ENCODE measurements at places on chromosomes 1 and 21.

GRCh38 chr21:39796466-39796865 is 51.5 kb downstream of the IGSF5 start:
- DNase-seq, result no peak

DNA sequence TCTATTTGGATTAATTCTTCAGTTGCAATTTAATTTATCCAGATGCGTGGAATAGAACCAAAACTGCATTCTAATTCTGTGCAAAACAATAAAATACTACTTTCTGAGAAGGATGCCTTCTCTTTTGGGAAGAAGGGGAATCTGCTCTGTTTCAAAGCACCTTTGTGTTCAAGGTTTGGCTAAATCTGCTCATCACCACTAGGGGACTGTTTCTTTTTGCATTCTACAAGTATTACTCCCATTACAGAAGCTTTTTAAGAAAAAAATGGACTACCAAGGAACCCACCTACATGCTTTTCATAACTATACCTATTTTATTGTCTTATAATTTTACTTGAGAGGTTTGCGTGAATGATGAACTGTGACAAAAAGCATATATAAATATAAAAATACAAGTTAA is 18.2 kb downstream of the MRPS6 start:
- no peak for DNase-seq

DNA sequence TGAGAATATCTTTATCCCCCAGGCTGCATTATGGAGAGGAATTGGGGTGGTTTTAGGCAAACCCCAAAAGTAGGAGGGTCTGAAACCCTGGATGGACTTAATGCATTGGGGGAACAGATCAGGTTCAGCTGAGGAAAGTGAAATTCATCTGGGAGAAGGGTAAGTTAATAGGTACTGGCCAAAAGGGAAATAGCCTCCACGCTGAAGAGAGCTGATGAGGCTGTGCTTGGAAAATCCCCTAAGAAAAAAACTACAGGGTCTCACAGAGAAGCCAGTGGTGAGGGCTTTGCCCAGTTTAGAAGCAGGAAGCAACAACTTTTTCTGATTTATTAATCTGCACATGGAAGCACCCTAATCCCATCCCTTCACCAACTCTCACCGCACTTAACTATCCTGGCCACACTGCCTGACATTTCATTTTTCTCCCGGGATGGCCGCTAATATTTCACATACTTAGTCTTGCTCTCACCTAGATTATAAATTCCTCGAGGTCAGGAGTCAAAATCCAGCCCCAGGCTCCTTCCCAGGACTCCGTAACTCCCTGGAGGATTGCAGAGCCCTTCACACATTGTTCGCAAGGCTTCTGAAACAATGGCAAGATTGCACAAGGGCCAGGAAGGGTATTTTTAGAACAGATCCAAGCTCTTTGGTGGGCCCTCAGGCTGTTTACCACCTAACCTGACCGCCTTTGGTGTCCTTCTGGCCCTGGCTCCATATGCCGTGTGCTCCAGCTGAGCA is 60.9 kb upstream of the TARBP1 start:
- no peak for DNase-seq

DNA sequence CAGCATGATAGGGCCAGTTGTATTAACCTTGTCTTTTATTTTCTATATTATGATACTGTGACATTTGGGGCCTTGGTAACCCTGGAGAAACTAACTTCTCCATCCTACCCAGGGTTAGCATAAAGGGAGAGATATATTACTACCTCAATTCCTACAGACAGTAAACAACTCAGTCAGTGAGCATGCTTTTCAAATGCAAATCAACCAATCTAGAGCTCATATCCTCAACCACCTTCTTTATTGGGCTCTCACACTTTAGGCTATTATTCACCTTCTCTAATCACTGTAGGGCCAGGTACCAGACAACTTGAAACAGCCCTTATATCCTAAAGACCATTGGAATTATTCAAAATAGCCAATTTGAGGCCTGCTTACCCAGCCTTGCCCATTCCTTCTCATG is 477.6 kb downstream of the PTPRC start:
- DNase-seq, result no peak

GRCh38 chr1:32539584-32540571 is 651 bp downstream of the ZBTB8A start:
- DNase-seq, result no peak

- no peak for DNase-seq
Measured at GRCh38 chr1:209607102-209607794, 23.7 kb downstream of the CAMK1G start.

DNA sequence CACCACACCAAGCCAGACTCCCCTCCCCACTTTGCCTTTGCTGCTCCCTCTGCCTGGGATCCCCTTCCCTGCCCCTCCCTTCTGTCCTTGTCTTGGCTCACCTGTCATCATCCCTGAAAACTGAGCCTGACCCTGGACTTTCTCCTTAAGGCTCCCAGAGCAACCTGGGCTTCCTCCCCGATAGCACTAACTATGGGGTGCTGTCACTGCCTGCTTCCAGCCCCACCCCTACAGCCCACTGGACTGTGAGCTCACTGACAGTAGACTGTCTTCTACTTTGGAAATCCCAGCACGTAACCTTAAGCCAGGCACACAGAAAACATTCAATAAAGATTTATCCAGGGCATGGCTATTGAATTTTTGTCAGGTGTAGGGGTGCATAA is 9.5 kb upstream of the CSF1 start:
- DNase-seq, result no peak

DNA sequence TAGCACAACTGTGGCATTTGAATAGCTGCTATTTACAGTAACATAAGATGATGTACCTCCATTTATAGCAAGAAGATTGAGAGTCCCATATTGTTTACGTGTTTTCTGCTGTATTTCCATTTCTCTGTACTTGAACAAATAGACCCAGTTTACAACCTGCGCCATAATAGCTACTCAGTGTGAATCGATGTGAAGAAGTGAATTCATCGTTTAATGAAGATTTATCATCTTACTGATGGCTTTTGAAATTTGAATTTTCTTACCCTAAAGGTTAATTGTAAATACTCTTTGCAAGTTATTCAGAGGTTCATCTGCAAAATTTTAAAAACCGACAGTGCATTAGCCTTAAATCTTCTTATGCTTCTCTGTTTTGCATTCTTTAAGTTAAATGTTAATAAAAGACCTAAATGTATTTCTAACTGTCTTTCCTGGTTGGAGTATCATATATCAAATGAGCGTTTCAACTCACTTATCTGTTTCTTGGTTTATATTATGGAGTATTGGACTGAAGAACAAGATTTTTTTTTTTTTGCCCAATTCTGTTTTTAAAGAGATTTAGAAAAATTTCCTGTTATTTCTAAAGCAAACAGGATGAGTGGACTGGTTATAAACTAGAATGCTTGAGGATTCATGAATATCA is 2.2 kb downstream of the MACO1 start:
- no peak for DNase-seq

DNA sequence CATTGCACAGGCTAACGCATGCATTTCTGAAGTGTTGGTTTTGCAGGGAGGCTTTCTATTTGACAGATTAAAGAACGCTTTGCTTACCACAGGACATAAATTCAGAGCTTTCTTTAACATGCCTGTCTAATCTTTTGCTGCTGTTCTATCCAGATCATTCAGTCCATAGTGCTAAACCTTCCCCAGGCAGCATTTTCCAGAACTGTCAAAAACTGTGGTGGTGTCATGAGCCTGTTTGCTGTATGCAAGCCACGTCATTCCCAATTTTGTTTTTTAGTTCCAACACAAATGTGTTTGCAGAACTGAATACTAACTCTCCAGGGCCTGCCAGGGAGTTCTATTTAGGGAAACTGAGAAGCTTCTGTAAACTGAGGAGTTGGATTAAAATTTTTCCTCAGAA is 390.5 kb upstream of the LYPLAL1 start:
- no peak for DNase-seq

DNA sequence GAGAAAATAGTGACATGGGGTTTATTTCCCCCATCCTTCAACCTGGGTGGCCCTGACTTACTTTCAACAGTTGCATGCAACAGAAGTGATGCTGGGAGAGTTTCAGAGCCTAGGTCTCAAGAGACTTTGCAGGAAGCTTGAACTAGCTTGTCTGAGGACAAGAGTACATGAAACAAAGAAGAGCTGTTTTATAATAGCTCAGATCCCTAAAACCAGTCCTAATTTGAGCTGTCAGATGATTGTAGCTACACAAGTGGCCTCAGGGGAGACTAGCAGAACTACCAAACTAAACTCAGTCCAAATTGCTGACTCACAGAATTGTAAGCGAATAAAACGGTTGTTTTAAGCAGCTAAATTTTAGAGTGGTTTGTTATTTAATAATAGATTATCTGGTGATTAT is 17.1 kb downstream of the RC3H1 start:
- no peak for DNase-seq

DNA sequence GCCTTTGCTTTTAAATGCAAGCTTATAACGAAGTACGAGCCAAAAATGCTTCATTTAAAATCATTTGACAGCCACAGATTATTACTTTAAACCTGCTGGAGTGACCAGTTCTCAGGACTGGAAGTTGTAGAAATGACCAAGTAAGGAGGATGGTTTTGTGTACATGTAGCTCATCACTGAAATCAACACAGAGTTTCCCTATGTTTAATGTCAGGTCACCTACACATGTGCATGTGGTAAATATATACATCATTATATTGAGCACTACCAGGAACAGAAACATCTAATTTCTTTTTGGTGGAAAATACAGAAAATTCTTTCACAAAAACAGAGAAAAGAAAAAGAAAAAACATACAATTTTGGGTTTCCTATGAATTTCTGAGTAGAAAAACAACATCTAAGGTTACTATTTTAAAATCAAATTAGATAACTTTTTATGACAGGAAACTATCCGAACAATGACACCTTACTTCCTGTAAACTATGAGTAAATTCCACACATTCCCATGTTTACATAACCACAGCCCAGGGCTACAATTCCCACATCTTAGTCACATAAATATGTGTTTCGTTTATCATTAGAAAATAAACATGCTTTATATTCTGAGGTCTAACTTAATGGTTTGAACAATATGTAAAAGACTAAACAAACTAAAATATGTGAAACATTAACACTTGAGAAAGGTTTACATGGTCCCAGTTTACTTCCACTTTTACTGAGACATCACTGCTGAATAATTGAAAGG is 73.6 kb downstream of the ZNF281 start:
- no peak for DNase-seq

DNA sequence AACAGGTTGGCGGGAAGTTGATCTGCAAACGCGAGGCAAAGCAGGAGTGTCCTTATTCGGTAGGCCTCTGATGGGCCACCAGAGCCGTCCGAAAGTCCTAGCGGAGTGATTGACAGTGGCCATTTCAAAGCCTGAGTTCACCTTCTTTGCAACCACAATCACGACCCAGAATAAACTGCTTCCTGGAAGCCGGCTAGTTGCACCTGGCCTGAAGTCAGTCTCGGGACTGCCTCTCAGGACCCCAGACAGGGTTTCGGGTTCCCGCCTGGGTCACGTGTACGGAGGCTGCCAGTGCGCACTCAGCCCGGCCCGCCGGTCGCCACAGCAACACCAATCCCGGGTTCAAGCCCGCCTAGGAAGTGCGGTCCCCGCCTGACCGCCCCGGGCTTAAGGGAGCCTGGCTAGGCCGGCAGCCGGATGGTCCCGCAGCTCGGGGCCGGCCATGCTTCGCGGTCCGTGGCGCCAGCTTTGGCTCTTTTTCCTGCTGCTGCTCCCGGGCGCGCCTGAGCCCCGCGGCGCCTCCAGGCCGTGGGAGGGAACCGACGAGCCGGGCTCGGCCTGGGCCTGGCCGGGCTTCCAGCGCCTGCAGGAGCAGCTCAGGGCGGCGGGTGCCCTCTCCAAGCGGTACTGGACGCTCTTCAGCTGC is at the start of gene TOR3A:
Gene TOR3A (plus strand): TSS at position 384 of the 646 bp plus-strand sequence. CDS start 59 bp downstream, at position 443.
- DNase-seq, result peak; percentile 42

GRCh38 chr1:229270547-229271447 is at the start of gene RAB4A:
TSS of gene RAB4A (plus strand) at chr1:229271111. CDS start at chr1:229271340, 229 bp downstream.
- DNase-seq, result peak; percentile 43

- no peak for DNase-seq
Measured at GRCh38 chr1:21517660-21518480, 8.6 kb downstream of the ALPL start.

DNA sequence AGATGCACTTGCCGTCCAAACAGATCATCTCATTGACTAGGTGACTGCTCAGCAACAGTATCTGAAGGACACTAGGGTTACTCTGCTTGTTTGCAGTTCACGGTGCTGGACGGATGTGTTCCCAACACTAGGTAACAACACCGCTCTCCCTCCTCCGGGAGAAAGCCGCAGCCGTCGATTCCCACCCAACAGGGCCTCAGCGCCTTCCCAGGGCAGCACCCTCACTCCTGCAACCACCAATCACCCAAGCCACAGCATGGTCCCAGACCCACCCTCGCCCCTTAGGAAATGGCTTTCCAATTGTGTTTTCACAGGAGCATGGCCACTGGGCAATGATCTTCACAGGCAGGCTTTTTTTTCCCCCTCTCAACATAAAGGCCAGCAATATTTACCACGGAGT is 779 bp downstream of the TLR5 start:
- DNase-seq, result no peak

GRCh38 chr1:10528066-10529014 is 53.6 kb downstream of the PEX14 start:
- no peak for DNase-seq

DNA sequence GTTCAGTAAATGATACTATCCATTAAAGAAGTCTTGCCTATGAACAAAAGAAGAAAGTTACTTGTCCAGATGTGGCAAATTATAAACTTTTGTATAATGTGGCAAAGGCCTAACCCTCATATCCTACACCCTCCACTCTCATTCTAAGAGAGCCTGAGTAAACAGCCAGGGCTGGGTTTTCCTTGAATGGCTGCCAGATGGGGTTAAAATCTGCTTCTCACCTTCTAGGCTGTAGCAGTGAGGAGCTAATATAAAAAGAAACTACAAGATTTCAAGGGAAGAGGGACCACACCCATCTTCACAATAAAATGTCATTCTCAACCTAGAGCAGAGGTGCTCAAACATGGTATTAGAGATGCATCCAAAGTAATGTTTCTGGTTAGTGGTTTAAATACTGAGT is 8.9 kb downstream of the RABIF start:
- no peak for DNase-seq

DNA sequence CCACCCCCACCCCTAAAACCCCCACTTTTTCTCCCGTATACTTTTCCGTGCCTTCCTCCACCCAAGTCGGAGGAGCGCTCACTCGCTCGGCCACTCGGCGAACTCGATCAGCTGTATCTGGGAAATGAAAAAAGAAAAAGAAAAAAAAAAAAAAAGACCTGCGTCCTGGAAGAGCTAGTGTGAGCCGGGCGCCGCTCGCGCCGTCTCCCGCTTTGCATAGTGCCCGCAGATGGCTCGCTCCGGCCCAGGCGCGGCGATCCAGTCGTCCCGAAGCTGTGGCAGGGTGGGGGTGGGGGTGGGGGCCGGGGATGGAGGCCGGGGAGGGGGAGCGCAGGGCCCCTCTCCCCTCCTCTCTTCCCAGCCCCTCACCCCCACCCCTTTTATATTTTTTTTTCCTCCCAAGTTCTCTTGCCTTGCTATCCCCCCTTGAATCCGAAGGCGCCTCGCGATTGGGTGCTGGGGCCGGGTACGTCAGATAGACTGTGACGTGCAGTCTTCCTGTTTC is 299 bp upstream of the PROX1 start:
- no peak for DNase-seq

DNA sequence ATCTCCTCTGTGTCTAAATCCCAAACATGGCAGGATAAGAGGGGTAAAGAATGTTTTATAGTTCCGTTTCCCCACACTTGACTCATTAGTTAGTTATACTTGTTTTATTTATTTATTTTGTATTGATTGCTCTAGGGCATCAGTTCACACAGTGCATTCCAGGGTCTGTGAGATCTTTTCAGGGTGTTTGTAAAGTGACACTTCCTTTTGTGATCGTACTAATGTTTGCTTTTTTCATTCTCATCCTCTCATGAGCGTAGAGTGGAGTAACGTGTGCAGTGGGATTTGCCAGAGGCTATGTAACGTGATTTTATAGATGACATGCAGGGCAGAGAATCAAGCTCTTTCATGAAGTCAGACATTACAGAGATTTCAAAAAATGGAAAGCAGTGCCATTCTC is 103.2 kb downstream of the SCCPDH start:
- no peak for DNase-seq

Measured in activated naive CD8-positive, alpha-beta T cell treated with anti-CD3 and anti-CD28 coated beads, Interleukin-2, amount 50 U/mL, for 16 hours (primary cell).